Muscle of arm (tissue), 14 donors: ENCODE measurements at places on chromosomes 5 and 9.

DNA sequence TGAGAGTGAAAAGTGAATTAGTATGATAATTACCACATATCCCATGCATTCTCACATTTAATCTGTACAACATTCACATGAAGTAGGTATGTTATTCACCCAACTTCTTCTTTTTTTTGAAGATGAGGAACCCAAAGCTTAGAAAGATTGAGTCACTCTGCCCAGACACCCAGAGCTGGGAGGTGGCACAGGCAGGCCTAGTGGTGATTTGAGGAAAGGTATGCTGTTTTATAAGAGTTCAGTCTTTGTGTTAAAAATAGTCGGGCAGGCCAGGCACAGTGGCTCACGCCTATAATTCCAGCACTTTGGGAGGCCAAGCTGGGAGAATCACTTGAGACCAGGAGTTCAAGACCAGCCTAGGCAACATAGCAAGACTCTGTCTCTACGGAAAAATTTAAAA lies 285.3 kb downstream of the NR3C1 start:
- no peak for DNase-seq

- no peak for DNase-seq
These were observed 1383.5 kb downstream of the PTPRD start for GRCh38 chr9:9229269-9229668.

DNA sequence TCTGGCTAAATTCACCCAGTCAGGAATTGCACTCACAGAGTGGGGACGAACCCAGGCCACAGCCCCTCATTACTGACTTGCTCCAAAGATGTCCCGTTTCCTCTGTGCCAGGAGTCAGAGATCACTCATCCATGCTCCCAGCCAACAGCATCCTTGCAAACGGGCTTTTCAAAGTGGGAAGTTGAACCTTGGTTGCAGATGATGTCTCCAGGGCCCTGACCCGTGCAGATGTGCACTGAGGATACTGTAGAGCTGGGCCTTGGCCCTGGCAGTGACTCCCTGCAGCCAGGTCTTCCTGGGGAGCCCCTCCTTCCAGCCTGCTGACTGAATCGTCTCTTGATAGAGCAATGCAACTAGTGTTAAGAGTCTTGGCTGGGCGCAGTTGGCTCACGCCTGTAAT lies 22.3 kb downstream of the TCF7 start:
- DNase-seq, result no peak

DNA sequence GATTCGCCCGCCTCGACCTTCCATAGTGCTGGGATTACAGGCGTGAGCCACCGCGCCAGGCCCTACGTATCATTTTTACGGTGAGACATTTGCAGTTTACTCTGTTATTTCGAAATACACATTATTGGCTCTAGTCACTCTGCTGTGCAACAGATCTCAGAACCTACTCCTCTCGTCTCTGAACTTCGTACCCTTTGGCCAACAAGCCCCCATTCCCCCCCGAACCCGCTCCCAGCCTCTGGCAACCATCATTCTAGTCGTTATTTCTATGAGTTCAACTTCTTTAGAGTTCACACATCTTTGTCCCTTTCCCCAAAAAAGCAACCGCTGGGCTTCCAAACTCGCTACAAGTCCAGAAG lies 735 bp downstream of the PTGR1 start:
- peak; percentile 46 for DNase-seq

- no peak for DNase-seq
These were observed 155.5 kb downstream of the RAB3C start for GRCh38 chr5:58738336-58738735.

DNA sequence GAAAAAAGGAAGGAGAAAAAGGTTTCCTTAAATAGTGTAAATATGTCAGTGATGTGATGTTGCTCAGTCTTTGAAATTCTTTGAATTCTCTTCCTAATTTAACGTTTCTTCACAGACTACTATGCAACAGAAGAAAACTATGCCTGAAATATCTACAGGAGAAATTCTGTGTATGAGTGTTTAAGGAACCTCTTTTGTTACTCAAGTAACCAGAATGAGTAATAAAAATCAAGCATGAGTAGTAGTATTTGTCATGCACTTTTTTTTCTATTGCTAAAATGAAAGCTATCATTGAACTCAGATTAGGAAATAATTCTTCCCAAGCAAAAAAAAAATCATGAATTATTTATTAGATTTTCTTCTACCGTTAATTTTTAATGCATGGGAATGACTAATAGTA lies 20.3 kb upstream of the THG1L start:
- DNase-seq, result no peak

GRCh38 chr5:177041936-177042335 lies 19.4 kb downstream of the ZNF346 start:
- DNase-seq, result no peak

DNA sequence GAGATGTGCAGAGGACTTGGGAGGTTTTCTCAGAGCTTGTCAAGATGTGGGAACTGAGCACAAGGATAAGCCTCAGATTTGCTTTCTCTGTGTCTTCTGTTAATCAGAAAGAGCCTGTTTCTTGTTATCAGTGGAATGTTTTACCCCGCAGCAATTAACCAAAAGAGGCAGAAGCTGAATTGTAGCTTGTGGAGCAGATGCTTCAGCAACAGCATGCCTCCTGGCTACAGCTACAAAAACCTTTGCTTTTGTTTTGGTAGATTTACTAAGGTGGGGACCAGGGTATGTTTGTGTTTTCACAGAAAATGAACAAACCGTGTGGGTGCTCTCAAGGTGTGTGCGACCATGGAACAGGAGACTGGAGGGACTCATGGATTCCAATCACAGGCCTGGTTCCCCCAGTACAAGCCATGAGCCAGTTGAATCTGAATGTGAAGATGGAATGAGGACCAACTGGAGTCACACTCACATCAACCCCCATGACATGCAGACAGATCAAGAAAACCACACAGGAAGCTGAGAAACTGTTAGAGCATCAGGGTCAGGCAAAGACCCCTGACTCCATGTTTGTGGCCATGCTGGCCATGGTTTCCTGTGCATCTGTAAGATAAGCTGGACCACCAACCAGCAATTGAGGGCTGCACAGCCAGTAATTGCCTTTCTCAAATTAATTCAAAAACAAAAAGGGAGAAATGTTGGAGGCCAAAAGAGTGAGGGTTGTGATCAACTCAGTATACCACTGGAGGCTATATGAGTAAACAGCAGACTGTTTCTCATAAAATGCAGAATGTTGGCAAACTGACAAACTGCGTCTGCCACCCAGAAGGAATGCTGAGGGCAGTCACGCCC lies 6.9 kb downstream of the UGT3A2 start:
- DNase-seq, result no peak

DNA sequence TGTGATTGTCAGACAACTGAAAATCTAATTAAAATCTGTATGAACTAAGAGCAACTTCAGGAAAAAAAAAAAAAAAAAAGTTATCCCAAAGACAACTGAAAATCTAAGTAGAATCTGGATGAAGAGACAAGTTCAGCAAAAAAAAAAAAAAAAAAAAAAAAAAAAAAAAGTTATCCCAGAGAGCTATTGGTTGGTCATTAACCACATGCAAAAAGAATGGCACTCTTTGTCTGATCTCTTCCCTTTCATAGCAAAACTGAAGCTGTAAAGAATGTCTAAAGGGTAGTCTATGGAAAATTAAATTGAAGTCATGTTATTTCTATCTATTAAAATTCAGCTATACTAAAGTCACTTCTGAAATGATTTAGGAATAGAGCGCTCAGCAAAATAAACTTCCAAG lies 32.9 kb downstream of the STRBP start:
- DNase-seq, result no peak

DNA sequence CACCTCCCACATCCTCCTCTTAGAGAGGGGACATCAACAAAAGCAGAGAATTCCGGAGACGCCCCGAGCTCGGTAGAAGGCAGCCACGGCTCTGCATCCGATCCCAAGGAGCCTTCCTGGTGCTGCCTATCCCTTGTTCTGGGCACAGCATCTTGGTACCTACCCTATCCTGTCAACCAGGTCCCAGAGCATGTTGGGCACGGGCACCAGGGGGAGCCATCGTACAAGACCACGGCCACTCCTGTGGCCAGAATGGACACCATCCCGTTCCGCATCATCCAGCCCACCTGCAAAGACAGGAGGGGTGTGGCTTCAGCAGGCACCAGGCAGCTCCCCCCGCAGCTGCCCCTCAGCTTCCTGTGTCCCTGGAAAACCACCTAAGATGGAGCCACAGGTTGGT lies 62.7 kb upstream of the ZNF354A start:
- DNase-seq, result peak; percentile 13

DNA sequence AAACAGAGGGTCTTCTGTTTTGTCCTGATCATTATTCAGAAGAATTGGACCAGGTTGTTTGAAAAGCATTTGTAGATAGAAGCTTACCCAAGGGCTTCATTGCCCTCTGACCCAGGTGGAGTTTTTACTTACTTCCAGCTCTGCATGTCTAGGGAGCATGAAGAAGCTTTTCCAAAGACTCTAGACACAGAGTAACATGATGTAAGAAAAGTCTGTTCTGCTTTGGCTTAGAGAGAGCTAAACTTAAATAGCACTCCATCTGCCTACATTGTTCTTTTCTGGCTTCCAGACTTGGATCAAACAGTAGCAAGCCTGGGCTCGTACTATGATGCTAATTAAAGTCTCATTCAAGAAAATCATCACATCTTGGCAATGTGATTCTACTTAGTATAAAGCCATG lies 112.1 kb downstream of the SNCAIP start:
- DNase-seq, result peak; percentile 80

DNA sequence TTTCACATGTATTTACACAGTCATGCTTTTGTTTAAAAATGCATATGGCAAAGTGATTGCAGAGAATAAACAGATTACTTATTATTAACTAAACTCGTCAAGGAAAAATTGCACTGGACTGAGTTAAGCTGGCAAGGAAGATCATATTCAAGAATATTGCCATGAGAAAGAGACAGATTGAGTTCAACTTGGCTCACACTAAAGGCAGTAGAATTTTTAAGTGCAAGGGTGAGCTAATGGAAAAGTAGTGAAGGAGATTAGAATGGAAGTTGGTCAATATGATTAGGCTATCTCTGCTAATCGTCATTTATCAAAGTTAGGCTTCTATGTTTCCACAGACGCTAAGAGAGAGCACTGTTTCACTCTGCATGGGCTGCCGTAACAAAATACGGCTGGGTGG lies 557.6 kb downstream of the PRR16 start:
- DNase-seq, result no peak

GRCh38 chr5:138626333-138626944 lies 51.2 kb upstream of the HSPA9 start:
- DNase-seq, result no peak
